ENCODE measurements at places on chromosomes 11 and 22.

GRCh38 chr11:57310630-57311086 is 14.1 kb downstream of the TNKS1BP1 start:
- no peak for DNase-seq

GRCh38 chr11:21877151-21877550 is 315.7 kb upstream of the ANO5 start:
- DNase-seq: no peak

- DNase-seq: no peak
Measured at GRCh38 chr11:44624761-44625221, 59.3 kb downstream of the CD82 start.

DNA sequence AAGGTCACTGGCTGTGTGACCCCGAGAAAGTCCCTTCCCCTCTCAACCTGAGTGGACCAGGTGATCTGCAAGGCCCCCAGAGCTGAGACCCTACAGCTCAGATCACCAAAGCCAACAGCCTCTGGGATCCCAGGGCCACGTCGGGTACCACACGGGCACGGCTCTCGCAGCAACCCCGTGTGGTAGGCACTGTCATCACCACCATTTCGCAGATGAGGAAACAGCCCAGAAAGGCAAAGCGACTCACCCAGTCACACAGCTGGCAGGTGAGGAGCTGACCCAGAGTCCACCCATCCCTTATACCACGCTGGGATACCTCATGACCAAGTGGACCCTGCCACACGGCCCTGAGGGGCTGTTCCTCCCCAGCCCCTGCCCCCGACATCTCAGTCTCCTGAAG is 2.8 kb downstream of the ATP5MGL start:
- DNase-seq: no peak

GRCh38 chr11:92406472-92406871 is 181.9 kb downstream of the FAT3 start:
- DNase-seq: no peak

GRCh38 chr11:23865341-23865975 is 631.4 kb upstream of the LUZP2 start:
- no peak for DNase-seq
